ENCODE measurements at places on chromosomes 7 and 10.

DNA sequence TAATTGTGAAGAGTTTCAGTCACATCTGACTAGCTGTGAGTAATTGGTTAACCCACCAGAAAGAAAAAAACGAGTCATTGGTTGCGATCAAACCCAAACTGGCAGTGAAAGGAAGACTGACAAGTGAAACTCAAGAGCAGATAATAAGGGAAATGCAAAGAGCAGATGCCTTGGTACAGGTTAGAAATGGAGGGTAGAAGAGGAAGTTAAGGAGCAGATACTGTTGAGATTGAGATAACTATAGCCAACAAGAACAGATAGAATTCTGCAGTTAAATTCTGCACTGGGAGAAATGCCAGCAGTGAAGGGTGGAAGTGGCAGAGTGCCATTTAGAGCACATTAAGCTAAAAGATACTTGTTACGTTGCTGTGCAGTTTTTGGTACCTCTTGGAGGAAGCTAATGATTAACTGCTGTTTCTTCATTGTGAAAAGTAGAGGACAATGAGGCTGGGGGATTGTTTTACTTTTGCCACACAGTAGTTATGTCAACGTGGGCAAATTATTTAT is 65.8 kb downstream of the CDK13 start:
- no peak for DNase-seq

DNA sequence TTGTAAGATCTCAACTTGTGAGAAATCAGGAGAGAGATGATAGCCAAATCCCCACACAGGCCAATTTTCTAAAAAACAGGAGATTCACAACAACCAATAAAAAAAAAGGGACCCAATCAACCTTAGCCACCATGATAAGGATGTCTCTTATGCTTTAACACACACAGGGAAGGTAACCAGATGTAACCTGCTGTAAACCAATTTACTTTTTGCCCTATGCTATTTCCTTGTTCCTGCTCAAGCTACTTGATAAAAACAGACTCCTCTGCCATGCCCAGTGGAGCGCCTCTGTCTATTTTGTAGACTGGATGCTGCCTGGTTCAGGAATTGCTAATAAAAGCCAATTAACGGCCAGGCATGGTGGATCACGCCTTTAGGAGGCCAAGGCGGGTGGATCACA is 123.5 kb upstream of the NPVF start:
- DNase-seq = no peak

GRCh38 chr7:65438598-65438997 is 64.9 kb downstream of the ZNF92 start:
- DNase-seq = no peak

DNA sequence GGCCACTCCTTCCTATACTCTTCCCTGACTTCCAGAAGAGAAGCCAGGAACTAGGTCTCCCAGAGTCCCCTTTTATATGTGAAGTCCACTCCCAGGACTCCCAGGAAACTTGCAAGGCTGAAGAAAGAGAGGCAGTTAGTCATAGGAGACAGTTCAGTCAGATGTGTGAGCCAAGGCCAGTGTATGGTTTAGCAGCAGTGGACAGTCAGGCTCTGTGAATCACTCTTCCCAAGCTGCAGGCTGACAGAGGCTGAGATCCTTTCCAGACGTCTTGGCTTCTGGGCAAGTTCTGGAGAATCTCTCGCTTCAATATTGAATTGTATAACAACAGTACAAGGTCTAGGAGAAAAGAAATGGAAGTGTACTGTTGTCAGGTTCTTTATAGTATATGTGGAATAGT is 26.9 kb downstream of the BLVRA start:
- DNase-seq = no peak

- DNase-seq = no peak
Observed at GRCh38 chr7:30890226-30890625, 21.4 kb upstream of the AQP1 start.

DNA sequence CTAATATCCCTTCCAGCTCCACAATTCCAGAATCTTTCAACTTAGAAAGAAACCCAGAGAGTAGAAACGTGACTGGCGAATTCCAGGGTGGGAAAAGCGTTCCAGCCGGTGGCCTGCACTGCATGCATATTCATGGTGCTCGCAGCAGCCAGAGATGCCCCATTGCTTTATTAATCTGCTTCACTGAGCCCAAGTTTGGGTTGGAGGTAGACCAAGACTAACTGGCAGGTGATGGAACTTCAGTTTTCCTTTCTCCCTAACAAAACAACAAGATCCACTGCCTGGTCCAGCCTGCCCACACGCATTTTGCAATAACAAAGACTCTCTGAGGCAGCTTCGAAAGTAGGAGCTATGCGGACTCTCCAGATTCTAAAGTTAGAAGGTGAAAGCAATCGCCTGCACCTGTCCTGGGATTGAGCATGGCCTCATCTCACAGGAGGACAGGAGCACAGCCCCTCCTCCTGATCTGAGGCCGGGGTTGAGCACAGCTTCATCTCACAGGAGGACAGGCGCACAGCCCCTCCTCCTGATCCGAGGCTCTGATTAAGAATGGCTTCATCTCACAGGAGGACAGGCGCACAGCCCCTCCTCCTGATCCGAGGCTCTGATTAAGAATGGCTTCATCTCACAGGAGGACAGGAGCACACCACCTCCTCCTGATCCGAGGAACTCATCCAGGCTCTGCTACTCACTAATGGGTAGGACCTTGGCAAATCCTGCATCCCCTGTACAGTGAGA is 127.8 kb upstream of the LANCL2 start:
- DNase-seq = no peak

DNA sequence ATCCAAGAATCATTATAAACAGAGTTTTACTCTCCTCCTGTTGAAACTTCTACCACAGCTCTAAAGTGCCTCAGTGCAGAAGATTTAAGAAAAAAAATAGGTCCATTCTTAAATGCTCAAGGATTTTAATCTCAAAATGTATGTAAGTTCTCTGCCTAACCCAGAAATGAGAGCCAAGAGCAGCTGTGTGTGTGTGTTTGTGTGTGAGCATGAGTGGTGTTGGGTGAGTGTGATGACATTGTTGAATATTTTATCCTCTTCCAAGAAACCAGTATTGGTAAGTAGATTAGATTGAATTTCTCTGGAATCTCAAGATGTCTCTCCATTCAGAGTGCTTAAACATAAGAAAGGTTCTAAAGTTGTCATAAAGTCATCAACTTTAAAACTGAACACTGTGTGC is 363.6 kb upstream of the NFE2L3 start:
- DNase-seq = no peak

GRCh38 chr10:108411894-108412293 is 1247.4 kb upstream of the SORCS1 start:
- no peak for DNase-seq

GRCh38 chr7:16086743-16087142 is 334.6 kb downstream of the CRPPA start:
- no peak for DNase-seq

GRCh38 chr7:2893411-2893861 is 49.3 kb upstream of the GNA12 start:
- DNase-seq = no peak

DNA sequence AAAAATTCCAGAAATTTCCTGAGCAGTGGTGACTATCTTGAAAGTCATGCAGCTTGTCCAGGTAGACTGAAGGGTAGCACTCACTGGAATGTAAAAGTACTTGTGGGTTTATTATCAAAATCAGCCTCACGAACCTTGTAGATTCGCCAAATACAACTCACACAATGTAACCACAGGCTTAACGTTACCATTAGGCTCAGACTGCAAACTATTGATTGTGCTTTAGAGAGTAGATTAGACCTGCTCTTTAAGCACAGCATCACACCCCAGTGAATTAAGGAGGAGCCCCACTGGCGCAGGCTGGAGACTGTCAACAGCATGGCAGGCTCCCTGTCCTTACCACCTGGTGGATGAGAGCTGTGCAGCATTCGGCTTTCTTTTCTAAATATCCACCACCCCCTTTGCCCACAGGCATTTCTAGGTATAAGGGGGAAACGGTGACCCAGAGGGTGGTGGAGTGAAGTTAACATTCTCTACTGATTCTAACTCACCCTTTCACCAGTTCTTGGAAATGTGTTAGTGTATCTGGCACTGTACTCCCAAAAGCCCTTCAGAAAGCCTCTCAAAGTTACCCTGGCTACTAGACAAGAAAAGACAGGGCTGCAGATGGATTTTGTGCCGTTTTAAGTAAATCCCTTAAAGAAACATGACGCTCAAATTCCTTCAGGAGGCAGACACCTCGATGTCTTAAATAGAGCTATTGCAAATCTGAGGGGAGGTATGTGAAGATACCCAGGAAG is 56.6 kb downstream of the GSDME start:
- DNase-seq = no peak

DNA sequence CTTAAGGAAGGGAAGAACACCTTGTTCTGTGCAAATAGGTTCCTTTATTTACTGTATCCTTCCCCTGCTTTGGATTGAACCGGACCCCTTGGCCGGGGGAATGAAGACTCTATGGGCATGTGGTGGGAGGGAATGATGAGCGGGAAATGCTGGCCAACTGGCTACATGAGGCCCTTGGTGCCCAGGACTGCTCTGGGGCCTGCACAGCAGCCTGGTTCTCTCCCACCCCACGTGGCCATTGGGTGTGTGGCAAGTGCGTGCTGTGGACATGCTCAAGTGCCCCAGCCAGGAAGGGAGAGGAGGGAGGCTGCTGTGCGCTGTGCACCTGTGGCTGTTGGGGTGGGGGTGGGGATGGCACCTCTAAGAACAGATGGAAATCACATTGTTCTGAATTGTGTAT is 917.0 kb upstream of the GHITM start:
- DNase-seq = no peak

DNA sequence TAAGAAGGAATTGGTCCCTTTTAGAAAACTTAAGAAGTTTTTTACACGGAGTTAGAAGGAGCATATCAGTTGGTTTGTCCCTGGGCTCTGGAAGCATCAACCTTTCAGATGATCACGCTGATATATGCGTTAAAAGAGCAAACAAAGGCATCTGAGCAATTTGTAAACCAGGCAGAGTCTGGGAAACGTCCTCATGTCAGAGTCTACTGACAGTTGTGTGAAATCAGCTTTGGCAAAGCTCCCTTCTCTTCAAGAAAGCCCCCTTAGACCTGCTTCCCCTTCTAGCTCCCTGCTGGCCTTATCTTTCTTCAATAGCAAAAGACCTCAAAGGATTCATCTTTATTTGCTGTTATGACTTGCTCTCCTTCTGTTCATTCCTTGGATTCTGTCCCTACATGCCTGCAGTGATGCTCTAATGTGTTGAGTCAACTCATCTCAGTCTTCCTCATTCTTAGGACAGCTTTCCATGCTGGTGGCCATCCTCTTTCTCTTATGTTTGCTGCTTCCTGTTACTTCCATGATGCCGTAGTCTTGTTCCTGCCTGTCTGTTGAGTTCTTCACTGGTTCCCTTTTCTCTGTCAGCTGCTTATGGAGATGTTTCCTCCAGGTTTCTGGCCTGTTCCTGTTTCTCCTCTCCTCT is 106.5 kb upstream of the BMPER start:
- DNase-seq = no peak

- no peak for DNase-seq
Observed at GRCh38 chr10:110865809-110866482, 5.8 kb upstream of the PDCD4 start.

GRCh38 chr7:74290553-74290950 is 1.3 kb downstream of the CLIP2 start:
- DNase-seq = no peak

GRCh38 chr10:71684356-71685173 is 35.0 kb downstream of the C10orf105 start:
- no peak for DNase-seq

- DNase-seq = no peak
Observed at GRCh38 chr7:73682745-73683055, 553 bp downstream of the DNAJC30 start.

- no peak for DNase-seq
Observed at GRCh38 chr10:86785037-86785436, 28.6 kb downstream of the BMPR1A start.

DNA sequence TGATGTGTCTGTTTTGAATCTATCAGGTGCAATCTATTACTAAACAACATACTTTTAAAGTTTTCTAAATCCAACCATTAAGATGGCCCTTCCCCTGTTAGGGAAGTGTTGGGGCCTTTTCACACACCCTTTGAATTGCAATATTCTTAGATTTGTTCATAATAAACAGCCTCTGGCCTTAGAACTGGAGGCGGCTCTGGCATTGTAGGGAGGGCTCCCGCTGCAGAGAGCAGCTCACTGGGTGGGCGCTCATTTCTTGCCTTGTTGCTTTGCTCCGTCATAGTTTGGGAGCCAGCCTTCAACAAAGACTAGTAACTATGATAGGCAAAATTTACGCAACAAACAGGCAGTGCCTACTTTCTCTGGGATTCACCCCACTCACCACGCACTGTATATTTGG is 4.2 kb upstream of the HOXA10 start:
- no peak for DNase-seq

DNA sequence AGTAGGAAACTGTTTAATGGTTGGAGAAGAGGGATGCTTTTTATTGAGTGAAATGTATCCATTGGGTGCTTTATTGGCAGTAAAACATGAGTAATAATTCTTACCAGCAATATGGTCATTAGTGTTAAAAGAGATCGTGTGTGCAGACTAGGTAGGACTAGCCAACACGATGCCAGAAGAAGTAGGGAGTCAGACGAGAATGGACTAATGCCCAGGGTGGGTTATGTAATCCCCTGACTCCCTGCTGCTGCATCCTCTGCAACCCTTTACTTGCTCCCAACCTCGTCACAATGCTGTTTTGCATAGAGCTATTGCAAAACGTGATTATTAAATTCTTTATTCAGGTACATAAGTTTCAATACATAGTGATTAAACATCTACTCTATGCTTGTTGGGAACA is 1213.7 kb downstream of the GATA3 start:
- DNase-seq = no peak

- no peak for DNase-seq
Observed at GRCh38 chr10:118287076-118287806, 54.9 kb downstream of the FAM204A start.

DNA sequence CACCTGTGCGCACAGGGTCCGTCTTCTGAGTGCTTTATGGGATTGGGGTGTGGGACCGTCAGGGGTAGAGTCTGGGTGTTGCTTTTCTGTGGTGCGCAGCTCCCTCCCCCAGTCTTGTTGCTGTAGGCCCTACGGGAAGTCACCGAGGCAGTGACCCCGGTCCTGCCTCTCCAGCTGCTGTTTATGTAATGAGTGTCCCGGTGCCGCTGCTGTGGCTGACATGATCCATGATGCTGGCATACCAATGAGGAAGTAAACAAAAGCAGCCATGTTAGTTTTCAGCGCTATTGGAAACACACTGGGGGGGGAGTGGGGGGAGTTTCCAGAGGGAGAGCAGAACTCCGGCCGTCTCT is 1.1 kb downstream of the TRIM8 start:
- DNase-seq = no peak

DNA sequence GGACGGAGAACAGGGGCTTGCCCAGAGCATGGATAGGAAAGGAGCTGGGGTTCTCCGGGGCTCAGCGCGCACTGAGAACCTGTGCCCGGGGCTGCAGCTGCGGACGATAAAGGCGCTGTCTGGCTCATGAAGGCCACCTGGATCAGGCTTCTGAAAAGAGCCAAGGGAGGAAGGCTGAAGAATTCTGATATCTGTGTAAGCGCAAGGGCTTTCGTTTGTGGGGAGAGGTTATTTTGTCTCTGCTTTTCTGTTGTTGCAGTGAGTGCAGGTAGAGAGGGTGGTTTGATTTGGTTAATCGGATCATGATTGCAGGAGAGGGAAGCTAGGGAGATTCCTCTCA is 250.5 kb downstream of the NSUN6 start:
- DNase-seq = no peak
